ENCODE measurements at places on chromosomes 12 and 14.

DNA sequence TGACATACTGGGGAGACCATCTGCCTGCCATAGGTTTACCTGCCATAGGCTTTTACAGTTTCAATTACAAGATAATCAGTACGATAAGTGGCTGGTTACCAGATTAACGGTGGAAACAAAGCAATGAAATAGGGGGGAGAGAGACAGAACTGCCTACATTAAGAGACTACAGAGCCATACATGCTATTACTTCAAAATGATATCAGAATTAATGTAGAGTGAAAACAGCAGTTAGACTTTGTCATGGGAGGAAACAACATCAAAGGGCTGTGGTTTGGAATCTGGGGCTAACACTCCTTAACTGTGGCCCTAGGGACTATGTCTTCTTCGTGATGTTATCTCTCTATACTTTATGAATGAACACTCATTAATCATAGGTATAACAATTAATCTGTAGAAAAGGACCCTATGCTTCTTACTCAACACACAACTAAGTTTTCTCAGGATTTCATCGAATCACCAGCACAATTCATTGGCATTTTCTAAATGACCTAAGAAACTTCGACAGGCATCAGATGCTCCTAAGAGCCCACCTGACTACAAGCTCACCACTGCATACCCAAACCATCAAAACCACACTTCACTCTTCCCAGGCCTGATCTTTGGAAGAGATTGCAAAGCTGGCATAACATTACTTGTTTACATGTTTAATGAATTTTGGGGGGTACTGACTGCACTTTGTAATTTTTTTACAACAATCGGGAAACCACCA, 475.6 kb upstream of the SOX5 start:
- DNase-seq, result peak; percentile 31

GRCh38 chr12:234019-234418, 20.1 kb upstream of the SLC6A12 start:
- no peak for DNase-seq

DNA sequence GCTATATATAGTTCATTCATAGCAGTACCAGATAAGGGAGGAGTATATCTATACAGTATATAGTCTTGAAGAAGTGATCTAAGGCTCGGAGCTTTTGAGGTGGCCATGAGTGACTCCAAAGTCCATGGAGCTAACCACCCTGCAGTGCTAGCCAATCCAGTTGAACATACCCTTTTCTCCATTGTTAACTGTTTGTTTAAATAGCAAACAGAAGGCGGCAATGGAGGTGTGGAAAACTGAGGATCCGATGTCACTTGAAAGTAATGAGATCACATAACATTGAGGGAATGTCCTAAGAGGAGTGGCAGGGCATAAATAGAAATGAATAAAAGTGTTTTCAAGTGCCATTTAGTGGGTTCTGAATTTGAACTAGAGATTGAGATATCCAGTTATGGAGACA, 12.4 kb upstream of the SNAPC1 start:
- DNase-seq, result peak; percentile 42

- peak; percentile 63 for DNase-seq
Observed at GRCh38 chr14:21084998-21085853, 13.2 kb downstream of the ZNF219 start.

DNA sequence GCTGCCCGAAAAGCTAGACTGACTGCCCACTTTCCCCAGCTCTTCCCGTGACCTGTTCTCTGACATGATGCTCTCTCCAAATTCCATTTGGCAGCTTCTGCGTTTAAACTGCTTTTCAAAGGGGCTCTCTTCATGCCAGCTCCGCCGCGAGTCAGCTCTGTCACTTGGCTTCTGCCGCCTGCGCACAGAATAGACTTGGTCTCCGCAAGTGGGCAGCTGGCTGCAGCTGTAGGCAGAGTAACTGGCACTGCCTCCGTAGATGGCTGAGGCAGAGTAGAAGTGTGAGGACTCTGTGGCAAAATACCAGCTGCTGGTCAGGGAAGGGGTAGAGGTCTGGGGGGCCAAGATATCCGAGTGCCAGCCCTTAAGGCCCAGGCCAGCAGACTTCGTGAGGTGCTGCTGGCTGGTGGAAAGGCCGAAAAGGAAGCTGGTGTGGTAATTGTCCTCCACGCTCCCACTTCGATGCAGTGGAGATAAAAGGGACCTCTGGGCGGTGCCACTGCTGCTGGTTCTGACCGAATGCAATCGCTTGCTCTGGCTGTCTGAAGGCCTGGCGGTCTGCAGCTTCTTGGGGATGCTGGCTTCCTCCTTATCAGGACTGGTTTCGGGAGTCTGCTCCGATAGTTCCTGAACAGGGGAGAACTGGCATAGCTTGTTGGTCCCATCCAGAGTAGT, 85.7 kb downstream of the DUSP16 start:
- DNase-seq, result no peak

All from choroid plexus epithelial cell (primary cell).